ENCODE measurements at places on chromosomes 16 and 17.

DNA sequence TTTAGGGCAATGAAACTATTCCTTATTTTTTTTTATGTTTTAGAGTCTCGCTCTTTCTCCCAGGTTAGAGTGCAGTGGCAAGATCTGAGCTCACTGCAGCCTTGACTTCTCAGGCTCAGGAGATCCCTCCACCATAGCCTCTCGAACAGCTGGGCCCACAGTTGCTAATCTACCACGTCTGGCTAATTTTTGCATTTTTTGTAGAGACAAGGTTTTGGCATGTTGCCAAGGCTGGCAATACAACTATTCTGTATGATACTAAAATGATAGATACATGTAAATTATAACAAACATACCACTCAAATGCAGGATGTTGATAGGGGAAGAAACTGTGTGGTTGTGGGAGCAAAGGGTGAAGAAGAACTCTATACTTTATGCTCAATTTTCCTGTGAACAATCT lies 401.3 kb downstream of the ZFHX3 start:
- no peak for DNase-seq

DNA sequence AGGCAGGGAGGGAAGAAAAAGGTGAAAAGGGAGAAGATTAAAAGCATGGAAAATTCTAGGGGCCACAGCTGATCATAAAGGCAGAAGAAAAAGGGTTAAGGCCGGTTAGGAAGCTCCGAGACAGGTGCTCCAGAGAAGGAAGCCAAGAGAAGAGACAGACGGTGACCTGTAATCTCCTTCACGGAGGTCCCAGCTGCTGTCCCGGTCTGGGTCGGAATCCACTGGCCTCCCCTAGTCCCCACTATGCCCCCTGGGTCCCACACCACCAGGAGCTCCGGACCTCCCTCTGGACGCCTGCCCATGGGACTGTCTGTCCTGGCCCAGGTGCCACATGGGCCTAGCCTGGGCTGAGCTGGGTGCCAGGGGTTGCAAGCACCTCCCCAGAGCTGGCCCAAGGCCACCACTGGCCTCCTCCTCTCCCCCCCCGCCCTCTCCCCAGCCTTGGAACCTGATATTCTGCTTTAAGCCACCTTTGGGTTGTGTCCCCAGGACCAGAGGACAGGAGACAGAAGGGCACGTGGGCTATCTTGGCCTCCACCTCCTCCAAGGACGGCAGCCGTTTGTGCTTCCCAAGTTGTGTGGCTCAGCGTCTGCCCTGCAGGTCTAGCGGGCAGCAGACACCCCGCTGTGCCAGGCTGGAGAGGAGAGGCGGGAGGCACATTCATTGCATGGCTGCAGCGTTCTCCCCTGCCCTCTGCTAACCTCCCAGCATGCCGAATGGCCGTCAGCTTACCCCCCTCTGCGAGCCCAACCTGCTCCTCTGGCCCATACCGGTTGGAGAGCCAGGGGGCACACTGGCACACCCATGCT lies 102.4 kb downstream of the ENGASE start:
- no peak for DNase-seq

DNA sequence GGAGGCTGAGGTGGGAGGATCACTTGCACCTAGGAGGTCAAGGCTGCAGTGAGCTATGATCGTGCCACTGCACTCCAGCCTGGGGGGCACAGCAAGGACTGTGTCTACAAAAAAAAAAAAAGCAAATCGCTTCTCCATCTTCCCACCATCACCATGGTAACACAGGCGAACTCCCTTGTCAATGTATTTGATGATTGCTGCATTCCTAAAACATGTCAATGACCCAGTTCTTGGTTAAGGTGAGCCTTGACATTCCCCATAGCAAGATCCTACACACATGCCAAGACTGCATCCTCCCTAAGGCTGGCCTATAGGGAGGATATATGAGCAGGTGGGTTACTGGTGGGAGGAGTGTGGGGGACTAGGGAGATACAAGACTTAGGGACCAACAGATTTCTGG lies 12.2 kb downstream of the CNTNAP1 start:
- no peak for DNase-seq

- no peak for DNase-seq
Observed at GRCh38 chr17:81990836-81991683, 13.6 kb downstream of the ASPSCR1 start.

GRCh38 chr17:68033636-68034451 lies 1.7 kb upstream of the KPNA2 start:
- DNase-seq: no peak

DNA sequence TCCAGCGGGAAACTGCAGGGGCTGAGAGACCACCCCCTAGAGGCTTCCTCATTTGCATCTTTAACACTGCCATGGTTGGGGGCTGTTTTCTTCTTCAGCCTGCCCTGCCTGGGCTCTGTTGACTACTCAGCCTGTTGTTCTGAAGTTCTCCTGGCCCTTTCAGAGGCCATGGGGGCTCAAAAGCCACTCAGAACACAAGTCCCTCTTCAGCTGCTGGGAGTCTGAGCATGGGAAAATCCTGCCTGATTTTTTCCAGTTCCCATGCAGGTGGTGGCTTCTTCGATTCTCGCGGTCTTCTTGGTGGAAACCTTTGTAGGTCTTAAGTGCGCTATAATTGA lies 36.3 kb downstream of the PLCG2 start:
- no peak for DNase-seq
